RKO (cell line): ENCODE measurements at places on chromosomes 7 and 10.

DNA sequence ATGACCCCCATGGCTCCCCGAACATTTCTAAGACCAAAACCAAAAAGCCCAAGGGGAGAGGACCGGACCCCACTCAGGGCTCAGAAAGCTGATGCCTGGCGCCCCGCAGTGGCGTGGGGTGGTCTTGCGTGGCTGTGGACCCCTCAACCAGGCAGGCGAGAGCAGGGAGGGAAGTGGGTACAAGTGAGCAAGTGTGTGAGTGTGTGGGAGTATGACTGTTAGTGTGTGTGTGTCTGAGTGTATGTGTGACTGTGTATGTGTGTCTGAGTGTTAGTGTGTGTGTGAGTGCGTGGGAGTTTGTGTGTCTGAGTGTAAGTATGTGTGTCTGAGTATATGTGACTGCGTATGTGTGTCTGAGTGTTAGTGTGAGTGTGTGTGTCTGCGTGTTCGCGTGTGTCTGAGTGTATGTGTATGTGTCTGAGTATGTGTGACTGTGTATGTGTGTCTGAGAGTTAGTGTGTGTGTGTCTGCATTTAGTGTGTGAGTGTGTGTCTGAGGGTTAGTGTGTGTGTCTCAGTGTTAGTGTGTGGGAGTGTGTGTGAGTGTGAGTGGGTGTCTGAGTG lies 34.0 kb upstream of the INSIG1 start:
- no peak for DNase-seq

DNA sequence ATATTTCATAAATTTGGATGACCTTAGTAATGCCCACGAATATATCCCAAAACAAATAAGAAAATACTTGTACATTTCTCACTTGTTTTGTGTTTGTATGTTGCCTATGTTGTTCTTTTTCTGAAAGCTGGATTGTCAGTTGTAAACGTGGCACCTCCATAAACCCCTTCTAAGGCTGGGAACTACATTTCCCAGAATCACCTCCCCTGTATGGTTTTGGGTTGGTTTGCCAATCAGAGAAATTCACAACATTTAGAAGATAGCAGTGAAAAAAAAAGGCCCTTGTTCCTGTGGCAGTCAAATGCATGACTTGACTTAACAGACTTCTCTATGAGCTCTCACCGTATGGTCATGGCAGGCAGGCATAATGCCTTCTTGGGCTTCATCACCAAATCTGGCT lies 676.3 kb upstream of the STEAP1 start:
- no peak for DNase-seq

DNA sequence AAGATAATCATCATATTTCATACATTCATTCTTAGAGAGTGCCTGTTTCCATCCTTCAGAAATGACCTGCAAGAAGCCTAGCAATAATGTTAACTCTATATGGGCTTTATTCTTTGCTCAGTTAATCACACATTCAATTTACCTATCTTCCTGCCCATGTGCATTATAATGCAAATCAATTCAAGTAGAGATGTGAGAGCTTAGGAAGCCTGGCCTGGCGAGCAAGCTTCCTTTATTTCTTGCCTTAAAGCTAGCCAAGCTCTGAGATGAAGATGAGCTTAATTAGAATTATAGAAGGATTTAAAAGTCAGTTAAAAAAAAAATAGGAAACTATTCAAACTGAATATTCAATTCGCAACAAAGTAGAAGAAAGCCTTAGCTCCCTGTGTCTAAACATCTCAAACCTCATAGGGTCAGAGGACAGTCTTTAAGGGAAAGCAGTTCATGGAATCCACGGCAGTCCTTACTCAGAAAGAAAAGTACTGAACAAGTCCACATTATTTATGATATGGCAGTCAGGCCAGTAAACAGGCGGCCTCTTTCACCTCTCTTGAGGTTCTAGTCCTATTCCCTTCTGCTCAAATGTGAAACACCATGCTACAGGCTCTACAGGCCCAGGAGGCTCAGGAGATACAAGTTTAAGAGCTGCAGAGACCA lies 214.1 kb downstream of the TFEC start:
- no peak for DNase-seq

- DNase-seq, result no peak
Observed at GRCh38 chr7:27946351-27946750, 206.4 kb downstream of the TAX1BP1 start.

DNA sequence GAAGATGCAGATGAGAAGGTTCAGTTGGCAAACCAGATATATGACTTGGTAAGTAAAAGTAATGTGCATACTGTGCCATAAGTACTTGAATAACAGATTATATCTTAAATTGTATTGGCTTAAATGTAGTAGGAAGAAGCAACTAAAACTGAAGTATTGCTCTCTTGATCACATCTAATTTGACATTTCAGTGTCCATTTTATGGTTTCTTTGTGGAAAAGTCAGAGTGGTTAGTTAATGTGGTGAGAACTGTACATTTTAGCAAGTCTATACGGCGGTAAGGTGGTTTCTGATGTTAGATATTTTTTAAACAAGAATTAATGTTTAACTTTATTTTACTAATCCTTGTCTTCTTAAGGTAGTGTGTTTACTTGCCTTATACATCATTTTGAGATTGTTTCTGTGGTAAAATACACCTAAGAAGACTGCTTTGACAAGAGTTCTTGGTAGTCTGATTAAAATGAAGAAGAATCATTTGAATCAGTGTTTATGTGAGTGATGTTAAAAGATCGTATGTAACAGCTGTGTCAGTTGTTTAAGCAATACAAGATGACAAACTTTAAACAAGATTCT lies 5.1 kb downstream of the ING3 start:
- no peak for DNase-seq
